Daoy (cell line): ENCODE measurements at places on chromosomes 11 and 22. TPM values are rescaled to one million over a fixed set of nuclear protein-coding genes. Genes with fewer than 3 reads are reported as not detected.
A peak's percentile ranks its signal among the peaks of the same experiment; 100 is the strongest.

The PLEKHB1 gene
- total RNA-seq, result not detected in 2 replicates

The MED19 gene
- 22.1 and 24.2 TPM in 2 replicates for total RNA-seq

GRCh38 chr11:67608486-67608885 is 1.8 kb downstream of the NDUFV1 start:
- no peak for DNase-seq

DNA sequence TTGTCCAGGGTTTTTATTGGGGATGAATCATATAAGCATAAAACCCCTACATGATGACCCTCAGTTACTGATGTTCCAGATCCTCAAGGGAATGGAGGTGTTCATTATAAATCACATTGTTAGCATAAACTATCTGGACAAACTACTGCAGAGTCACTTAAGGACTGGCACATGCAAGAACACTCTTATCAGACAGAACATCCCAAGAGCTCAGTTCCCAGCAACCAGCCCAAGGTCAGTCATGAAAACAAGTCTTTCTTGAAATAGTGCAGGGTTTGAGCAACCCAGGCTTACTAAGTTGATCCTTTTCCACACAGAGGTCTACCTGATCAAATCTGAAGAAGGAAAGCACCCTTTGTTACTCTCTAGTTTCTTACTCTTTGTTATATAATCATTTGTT is 13.5 kb upstream of the PTS start:
- no peak for DNase-seq

- DNase-seq, result no peak
These were observed 165.0 kb downstream of the GRIA4 start for GRCh38 chr11:105774899-105775298.

GRCh38 chr11:3213659-3214419 is 4.8 kb downstream of the MRGPRG start:
- DNase-seq, result no peak

DNA sequence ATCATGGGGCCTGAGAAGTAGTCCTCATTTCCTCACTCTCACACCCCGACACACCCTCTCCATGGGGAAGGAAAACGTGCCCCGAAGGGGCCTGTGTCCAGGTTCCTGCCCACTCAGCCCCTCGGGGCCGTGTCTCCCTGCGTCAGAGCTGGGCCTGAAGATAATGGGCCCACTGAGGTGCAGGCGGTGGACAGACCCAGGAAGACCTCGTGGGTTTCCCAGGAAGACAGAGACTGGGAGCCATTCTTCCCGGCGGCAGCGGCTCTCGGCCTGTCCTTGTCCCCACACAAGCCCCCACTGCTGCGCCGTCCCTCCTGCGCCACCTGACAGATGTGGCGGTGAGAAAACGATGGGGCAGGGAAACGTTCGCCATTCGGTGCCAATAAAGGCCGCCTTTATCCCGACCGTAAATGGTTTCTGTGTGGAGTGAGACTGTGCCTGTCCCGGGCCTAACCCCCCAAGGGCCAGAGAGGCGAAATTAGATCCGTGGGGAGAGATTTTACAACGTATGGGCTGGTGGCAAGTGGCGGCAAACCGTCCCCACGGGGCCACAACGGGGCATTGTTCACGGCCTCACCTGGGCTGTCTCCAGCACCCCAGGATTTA is 89.0 kb downstream of the CDKN1C start:
- no peak for DNase-seq

DNA sequence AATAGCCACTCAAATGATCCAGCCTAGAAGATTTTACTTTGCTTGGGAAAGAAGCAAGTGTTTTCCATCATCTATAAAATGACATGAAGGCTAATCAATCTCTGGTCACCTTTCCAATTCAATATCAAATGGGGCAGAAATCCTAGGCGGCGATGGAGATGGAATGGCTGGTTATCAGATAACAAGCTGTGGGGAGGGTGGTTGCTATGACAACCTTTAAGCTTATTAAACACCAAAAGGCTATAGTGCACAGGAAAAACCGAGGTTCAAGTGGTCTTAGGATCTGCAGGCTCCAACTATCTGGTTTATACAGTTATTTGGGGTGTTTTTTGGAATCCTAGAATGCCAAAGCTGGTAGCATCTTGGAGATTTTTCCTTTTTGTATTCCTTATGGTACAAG is 13.9 kb upstream of the BSX start:
- no peak for DNase-seq

The TYR gene
- not detected in 2 replicates for total RNA-seq

The TMEM191C gene
- total RNA-seq, result 0.51 TPM in 1 of 2 replicates, not detected in the other

The NXPE4 gene
- total RNA-seq, result not detected in 2 replicates

The PATE4 gene
- total RNA-seq, result not detected in 2 replicates

- DNase-seq, result peak; percentile 84
These were observed 195.8 kb downstream of the HIPK3 start for GRCh38 chr11:33452836-33453624.

The APOBEC3F gene
- total RNA-seq, result 0.97 and 6.9 TPM in 2 replicates

GRCh38 chr22:47919001-47919441 is 1156.6 kb downstream of the TBC1D22A start:
- no peak for DNase-seq

DNA sequence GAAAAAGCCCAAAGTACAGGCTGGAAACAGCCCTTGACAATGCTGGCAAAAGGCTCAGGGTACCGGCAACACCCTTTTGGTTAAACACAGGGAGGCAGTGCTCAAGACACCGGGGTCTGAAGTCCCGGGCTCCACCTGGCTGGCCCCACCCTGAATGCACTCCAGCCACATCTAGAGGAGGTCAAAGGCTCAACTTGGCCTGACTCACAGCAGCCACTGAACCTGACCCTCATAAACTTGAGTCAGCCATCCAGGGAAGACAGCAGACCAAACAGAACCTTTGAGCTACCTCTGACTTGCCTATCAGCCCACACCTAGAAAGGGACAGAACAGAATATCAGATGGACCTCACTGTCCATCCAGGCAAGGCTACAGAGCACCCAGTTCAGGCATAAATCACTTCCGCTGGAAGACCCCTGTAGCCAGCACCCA is 3.8 kb downstream of the CFL1 start:
- no peak for DNase-seq

The RCOR2 gene
- 0.36 and 0.80 TPM in 2 replicates for total RNA-seq

The ZDHHC24 gene
- 8.7 and 10.6 TPM in 2 replicates for total RNA-seq

GRCh38 chr11:23959462-23959861 is 537.4 kb upstream of the LUZP2 start:
- no peak for DNase-seq

The OR5B21 gene
- total RNA-seq, result not detected in 2 replicates

GRCh38 chr11:64415286-64415685 is 56.3 kb downstream of the RPS6KA4 start:
- no peak for DNase-seq

The KDM4E gene
- not detected in 2 replicates for total RNA-seq

The SPDYC gene
- total RNA-seq, result not detected in 2 replicates

GRCh38 chr11:95567685-95568084 is 221.9 kb downstream of the FAM76B start:
- DNase-seq, result no peak

The PGA4 gene
- total RNA-seq, result not detected in 2 replicates

The RFPL3 gene
- total RNA-seq, result not detected in 2 replicates

GRCh38 chr11:88282747-88283515 is 54.6 kb downstream of the CTSC start:
- no peak for DNase-seq

DNA sequence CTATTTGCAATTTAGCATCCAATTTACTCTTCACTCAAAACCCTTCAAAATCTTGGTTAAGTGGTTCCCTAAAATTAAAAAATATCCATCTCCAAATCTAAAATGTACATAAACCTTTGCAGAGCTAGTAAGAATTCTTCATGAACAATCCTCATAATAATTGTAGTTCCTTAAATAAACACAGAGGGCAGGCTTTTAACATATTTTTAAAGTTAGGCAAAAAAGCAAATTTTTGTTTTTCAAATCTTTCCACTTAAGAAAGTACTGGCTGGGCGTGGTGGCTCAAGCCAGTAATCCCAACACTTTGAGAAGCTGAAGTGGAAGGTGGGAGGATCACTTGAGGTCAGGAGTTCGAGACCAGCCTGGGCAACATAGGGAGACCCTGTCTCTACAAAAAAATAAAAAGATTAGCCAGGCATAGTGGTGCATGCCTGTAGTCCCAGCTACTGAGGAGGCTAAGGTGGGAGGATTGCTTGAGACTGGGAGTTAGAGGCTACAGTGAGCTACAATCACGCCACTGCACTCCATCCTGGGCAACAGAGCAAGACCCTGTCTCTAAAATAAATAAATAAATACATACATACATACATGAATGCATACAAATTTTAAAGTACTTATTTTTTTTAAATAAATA is 25.1 kb upstream of the PLAAT3 start:
- DNase-seq, result no peak

GRCh38 chr22:27685515-27685914 is 116.0 kb downstream of the MN1 start:
- DNase-seq, result no peak

GRCh38 chr11:134734141-134734845 is 322.3 kb upstream of the B3GAT1 start:
- DNase-seq, result peak; percentile 20

DNA sequence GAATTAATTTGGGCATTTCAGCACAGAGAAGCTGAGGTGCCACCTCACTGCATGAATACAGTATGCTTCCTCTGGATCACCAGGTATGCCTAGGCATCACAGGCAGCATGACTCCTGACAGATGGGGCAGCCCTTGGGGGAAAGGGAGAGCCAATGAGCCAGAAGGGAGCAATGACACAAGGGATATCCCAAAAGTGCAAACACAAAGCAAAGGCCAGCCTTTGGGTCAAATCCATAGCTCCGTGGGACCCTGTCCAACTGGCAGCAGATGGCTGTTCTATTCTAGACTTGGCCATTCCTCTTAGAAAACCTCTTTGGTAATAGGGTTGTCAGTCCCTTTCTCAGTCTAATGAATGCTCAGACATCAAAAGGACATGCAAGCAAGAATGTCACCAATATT is 73.3 kb downstream of the SERGEF start:
- DNase-seq, result no peak

The MICAL2 gene
- 135 and 178 TPM in 2 replicates for total RNA-seq

GRCh38 chr11:124514131-124514530 is 29.3 kb downstream of the OR8B12 start:
- DNase-seq, result no peak

GRCh38 chr22:34973926-34974325 is 92.0 kb upstream of the ISX start:
- DNase-seq, result no peak

DNA sequence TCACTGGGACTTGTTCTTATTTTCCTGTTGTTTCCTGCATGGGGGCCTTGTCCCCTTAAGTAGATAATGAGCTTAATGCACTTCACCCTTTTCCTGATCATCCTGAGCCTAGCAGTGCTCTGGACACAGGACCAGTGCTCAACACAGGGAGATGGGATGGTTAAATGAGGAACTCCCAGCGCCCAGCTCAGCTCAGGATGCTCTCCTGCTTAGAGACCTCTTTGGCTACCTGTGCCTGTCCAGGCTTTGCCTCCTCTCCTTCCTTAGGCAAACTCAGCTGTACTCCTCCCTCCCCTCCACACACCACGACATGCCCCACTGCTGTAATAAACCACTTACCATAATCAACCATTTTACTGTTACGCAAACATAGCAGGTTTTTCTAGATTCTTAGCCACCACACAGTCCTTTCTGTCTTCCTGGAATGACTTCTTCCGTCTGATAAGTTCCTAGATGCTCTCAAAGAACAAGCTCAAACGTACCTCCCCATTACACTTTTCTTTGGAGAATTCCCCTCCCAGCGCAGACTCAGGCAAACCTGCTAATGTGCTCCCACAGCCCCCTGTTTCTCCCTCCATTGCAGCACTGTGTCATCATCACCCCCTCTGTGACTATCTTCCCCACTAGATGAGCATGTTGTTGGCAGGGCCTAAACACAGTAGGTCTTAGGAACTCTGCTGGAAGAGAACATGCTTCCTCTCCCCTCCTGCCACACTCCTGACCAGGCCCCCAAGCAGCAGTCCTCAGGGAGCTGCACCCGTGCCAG is 113.6 kb downstream of the MICAL2 start:
- DNase-seq, result peak; percentile 35

The FAR1 gene
- total RNA-seq, result 47.1 and 52.7 TPM in 2 replicates

DNA sequence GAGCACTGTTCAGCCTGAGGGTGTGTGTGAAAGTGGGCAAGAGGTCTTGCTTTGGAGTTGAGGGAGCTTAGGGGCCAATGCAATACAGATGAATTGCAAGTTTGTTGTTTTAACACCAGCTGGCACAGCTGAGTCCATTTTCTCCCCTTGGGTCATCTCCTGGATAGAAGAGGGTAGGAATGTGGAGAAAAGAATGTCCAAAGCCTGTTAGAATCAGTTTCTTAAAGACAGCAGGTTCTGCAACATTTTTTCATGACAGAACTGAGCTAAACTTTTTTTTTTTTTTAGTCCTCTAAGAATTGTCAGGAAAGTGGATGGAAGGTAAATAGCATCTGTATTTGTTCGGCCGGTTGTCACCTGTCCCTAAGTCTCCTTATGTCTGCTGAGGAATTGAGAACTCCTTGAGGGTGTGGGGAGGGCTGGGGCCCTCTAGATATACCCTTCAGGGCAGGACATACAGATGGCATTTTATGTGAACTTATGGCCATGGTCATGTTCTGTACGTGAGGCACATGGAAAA is 211.1 kb upstream of the CADM1 start:
- DNase-seq, result no peak

GRCh38 chr11:59802639-59803176 is 7.9 kb downstream of the MRPL16 start:
- peak; percentile 40 for DNase-seq

DNA sequence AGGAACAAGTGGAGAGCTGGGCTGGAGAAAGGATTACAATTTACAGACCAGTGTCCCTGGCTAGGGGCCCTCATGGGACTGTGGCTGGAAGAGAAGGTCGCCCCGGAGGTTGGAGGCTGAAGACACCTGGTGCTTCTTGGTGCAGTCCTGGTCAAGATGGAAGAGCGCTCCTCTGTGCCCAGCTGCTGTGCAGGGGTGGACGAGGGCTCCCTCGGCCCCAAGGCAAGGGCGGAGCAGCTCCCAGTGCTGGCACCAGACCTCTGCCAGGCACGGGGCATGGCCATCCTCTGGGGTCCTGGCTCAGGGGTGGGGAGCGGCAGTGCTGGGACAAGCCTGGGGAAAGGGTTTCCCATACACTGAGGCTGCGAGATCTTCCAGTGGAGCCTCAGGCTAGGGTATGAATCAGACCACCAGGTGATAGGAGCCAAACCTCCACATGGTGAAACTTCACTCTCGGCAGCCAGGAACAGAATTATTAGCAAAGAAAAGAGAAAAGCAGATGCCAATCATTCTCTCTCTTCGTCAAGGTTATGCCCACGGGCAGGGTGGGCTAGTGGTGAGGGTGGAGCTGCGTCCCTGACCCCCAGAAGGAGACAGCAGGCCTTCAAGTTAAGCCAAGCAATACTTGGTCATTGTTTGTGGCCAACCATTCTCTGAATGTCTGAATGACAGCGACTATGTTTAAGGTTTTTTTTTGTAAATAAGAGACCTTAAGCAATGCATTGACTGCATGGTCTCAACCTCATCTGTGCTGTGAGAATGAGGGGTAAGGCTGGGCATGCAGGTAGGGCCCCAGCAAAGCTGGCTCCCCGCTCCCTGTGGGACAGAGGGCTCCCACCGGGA is 32.1 kb downstream of the PPM1F start:
- DNase-seq, result no peak

GRCh38 chr11:12727563-12728211 is 53.5 kb downstream of the TEAD1 start:
- DNase-seq, result peak; percentile 25

The MCHR1 gene
- total RNA-seq, result not detected in 2 replicates

The CBLIF gene
- not detected in 2 replicates for total RNA-seq

The PNPLA2 gene
- 10.9 and 24.2 TPM in 2 replicates for total RNA-seq

The SLC17A6 gene
- not detected in 2 replicates for total RNA-seq
